Posterior cingulate gyrus (tissue), 11 donors: ENCODE measurements at places on chromosomes 12 and 14.

DNA sequence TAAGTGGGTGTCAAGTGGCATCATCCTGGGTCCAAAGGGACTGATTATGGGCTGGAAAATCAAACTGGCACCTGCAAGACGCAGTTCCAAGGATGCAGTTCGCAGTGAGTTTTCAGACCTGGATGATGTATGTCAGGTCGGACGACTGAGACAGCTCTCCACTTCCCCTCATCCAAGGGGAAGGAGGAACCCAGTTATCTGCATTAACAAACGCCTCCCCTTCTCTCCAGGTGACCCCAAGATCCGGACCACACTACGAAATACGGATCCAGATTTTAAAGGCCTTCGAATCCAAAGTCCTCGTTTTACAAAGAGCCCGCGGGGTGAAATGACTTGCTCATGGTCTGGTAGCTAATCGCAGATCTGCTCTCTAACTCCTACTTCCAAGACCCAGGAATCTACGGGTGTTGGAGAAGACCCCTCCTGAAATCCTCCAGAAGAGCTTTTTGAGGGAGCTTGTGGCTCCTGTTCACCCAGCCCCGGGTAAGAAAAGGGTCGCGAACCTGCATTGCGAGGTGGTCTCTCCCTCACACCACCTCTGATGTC lies 460 bp upstream of the SYNE2 start:
- DNase-seq: no peak

DNA sequence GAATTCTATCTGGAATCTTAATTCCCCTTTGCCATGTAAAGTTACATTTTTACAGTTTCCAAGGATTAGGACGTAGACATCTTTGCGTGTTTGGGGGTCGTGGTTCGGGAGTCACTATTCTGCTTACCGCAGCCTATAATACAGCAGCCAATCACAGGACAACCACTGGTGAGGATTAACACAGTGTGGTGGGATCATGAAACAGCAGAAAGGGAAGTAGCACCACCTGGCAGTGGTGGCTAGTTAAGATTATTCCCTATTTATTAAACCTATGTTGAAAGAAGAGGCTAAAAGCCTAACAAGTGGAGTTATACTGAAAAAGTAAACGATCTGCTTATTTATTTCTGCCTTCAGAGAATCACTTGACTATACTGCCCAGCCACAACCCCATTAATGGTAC lies 71.7 kb downstream of the IPO8 start:
- DNase-seq: no peak

DNA sequence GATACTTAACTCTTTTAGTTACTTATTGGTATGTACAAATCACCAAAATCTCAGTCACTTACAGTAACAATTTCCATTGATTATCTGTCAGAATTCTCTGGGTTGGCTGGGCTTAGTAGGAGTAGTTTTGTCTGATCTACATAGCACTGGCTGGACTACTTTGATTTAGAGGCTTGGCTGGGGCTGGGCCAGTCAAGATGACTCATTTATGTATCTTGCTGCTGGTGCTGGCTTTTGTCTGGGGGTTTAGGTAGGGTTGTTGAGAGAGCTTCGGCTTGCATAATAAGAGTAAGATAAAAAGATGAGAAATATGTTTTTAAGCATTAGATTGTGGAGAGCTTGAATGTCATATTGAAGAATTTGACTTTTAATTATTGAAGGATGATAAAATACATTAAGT lies 1093.7 kb downstream of the SLC6A15 start:
- no peak for DNase-seq

DNA sequence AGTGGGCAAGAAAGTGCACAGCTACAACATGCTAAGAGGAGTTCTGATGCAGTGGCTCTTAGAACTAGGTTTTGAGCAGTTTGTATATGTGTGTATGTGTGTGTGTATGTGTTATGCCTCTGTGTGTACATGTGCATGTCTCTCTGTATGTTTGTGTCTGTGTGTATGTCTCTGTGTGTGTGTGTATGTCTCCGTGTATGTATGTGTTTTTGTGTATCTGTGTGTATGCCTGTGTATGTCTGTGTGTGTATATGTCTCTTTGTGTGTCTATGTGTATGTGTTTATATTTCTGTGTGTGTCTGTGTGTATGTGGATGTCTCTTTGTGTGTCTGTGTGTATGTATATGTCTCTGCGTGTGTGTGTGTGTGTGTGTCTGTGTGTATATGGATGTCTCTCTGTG lies 139.6 kb downstream of the C12orf75 start:
- DNase-seq: no peak

DNA sequence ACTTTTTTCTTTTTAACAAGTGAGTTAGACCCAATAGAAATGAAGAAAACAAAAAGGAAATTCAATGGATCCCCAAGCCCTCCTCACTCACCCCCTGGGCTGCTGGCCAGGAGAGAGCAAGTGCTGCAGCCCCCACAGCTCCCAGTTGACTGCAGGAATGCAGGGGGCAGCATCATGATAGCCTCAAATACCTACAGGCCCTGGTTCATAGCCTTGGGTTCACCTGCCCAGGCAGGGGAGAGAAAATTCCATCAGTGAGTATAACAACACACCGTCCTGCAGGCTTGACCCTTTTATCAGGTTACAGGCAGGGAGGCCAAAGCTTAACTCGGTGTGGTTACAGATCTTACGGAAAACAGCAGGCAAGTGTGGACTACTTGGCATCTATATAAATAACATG lies 76.3 kb downstream of the PHLDA1 start:
- DNase-seq: no peak

GRCh38 chr14:55097881-55098560 lies 31.0 kb upstream of the LGALS3 start:
- DNase-seq: no peak
